ENCODE measurements at places on chromosomes 13 and 19. TPM values are rescaled to one million over a fixed set of nuclear protein-coding genes. Genes with fewer than 3 reads are reported as not detected.

The TPP2 gene
- total RNA-seq, result 36.7 TPM

The NANOS2 gene
- total RNA-seq, result not detected

The SIGLECL1 gene
- not detected for total RNA-seq

The LONP1 gene
- total RNA-seq, result 180 TPM

The CDX2 gene
- total RNA-seq, result 12.5 TPM

The CEACAM3 gene
- not detected for total RNA-seq

The ADGRE3 gene
- total RNA-seq, result not detected

Measured in HCT116 (cell line).